Stimulated activated CD4-positive, alpha-beta T cell treated with anti-CD3 and anti-CD28 coated beads, Interleukin-1b, Interleukin-23, amount 100 ng/mL, for 24 hours (primary cell): ENCODE measurements at places on chromosomes 5 and 9.
A peak's percentile ranks its signal among the peaks of the same experiment; 100 is the strongest.

GRCh38 chr5:93343570-93343969, 237.4 kb downstream of the NR2F1-AS1 start:
- no peak for DNase-seq

- peak; percentile 27 for DNase-seq
Measured at GRCh38 chr9:134025606-134026541, 593 bp downstream of the BRD3OS start.

DNA sequence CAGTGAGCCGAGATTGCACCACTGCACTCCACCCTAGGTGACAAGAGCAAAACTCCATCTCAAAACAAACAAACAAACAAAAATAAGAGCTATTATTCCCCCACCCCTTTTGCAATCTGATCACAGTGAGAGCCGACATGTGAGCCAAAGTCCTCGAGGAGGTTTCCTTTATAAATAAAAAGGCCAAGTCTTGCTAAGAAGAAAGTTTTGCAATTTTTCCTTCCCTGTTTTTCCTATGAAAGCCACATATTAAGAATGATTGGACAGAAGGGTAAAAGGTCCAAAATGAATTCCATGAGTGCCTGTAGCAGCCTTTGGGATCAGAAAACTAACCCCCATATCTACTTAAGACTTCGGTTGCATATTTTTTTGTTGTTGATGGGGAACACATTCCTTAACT, 179.7 kb downstream of the TSSK1B start:
- no peak for DNase-seq

DNA sequence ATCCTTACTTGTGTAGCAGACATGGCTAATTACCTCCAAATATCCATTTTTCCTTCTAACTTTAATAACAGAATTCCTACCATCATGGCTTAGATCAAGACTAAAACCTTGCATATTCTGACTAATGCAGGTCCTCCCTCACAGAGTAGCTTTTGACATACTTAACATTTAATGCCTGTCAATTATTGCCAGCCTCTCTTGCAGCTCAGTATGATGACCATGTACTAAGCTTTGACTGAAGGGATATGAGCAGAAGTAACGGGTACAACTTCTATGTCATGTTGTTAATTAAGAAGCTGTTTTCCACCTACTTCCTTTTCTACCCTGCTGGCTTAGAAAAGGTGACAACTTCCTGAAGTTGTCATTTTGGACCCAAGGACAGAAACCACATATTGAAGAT, 533.4 kb downstream of the PSAT1 start:
- DNase-seq: no peak

- no peak for DNase-seq
Measured at GRCh38 chr5:84303315-84303714, 81.4 kb downstream of the EDIL3 start.

- DNase-seq: no peak
Measured at GRCh38 chr5:52523701-52524100, 264.0 kb upstream of the ITGA1 start.

DNA sequence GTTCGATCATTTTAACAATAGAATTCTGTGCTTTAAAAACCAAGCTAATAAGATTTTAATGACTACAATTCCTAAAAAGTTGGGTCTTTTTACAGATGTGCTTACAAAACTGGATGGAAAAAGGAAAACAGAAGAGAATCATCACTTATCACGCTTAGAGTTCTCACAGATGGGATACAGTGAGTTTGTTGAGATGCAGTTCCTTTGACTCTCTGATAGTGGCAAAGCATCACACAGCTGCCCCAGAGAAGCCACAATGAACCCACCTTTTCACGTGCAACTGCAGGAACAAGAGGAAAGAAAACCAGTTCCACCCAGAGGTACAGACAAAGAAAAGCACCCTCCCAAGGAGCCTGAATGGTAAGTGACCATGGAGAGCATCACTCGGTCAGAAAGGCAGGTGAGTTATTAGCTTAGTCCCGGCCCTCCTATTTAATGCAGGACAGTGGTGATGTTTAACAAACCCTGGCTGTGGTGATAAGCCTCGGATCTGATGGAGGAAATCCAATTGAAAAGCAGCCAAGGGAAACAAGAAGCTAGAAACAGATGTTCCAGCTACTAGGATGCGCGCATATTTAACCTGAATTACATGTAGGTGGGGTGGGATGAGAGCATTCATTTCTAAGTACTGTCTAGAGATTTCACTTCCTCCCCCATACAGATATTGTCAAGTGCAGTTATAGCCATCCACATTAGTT, 167.7 kb downstream of the TARS1 start:
- DNase-seq: no peak

DNA sequence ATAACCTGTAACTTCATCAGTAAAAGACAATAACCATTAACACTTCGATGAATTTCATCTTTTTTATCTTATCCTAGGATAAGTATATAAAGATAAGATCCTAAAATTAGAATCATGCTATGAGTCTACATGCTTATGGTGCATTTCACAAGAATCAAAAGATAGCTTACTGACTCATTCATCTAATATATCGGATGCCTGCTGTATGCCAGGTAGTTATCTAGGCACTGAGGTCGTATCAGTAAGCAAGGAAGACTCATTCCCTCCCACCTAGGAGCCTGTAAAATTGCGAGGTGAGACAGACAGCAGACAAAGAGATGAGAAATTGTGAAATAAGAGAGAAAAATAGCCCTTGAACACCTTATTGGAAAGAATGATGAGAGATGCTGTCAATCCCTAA, 240.6 kb upstream of the ADAMTSL1 start:
- no peak for DNase-seq

DNA sequence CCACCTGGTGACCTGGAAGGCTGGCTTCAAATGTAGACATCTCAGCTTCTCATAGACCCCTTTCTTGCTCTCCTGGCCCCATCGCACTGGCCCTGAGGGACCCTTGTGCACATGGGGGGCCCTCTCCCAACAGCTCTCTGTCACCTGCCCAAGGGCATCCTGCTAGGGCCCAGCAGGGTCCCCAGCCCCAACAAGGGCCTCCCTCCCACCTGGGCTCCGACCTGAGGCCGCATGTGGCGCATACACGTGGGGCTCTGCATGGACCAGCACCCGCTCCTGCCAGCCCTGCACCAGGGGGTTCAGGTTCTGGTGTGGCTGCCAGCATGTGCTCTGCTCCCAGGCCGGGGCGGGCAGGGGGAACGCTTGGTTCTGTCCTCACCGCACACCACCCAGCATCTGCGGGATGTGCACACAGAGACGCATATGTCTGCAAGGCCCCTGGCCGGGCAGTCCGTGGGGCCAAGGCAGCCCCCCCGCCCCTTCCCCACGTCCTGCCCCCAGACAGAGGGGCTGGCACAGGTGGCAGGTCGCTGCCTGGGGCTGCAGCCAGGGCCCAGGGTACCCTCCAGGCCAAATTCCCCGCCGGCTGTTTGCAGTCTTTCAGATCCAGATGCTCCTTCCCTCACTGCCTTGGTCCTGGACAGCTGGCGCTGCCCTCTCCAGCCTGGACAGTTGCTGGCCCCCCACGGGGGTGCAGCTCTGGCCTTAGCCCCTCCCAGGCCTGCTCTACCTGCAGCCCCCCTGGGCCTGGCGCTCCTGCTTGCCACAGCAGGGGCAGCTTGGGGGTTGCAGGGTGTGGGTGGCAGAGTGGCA, 17.9 kb upstream of the NRARP start:
- DNase-seq: no peak

GRCh38 chr5:95281226-95281625, 3.7 kb downstream of the MCTP1 start:
- DNase-seq: no peak

DNA sequence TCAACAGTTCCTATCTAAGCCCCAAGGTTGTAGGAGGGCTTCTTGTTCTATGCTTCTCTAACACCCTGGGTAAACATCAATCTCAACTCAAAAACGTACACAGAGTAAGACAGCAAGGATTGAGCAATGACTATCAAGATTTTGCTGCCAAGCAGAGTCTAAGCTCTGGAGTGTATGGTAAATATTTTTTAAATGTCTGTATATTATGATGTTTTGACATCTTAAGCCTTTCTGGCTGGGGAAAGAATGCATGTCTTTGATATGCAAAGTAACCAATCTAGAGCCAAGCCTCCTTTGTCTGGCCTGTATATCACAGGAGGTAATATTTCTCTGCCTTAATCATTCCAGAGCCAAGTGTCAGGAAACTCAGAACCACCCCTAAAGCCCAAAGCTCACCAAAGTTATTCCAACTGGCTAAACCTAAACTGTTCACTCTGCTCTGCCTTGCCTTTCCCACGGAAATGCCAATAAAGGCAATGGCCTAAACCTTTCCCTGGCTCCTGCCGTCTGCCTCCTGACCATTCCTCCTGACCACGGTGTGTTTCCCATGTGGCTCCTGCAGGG, 45.2 kb downstream of the YIPF5 start:
- no peak for DNase-seq

GRCh38 chr9:94805585-94805984, 79.1 kb downstream of the AOPEP start:
- DNase-seq: no peak

GRCh38 chr5:144273232-144274027, 102.8 kb downstream of the KCTD16 start:
- DNase-seq: no peak

GRCh38 chr5:127838661-127839060, 135.5 kb downstream of the CCDC192 start:
- no peak for DNase-seq

- no peak for DNase-seq
Measured at GRCh38 chr9:109473329-109473728, 24.8 kb downstream of the PTPN3 start.

DNA sequence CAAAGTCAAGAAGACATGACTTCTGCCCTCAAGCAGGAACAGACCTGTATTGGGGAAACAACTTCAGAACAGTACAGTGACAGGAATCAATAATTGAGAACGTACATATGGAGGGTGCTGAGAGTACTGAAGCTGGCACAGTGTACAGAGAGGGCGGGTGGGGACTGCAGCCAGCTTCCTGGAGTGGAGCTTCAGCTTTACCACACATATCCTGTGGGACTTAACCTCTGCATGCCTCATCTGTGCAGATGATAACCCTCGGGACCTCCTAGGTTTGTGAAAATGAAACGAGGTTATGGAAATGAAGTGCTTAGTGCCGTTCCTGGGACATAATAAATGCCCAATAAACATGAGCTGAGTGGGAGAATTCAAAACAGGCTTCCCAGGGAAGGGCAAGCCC, 22.1 kb upstream of the RARS1 start:
- no peak for DNase-seq

DNA sequence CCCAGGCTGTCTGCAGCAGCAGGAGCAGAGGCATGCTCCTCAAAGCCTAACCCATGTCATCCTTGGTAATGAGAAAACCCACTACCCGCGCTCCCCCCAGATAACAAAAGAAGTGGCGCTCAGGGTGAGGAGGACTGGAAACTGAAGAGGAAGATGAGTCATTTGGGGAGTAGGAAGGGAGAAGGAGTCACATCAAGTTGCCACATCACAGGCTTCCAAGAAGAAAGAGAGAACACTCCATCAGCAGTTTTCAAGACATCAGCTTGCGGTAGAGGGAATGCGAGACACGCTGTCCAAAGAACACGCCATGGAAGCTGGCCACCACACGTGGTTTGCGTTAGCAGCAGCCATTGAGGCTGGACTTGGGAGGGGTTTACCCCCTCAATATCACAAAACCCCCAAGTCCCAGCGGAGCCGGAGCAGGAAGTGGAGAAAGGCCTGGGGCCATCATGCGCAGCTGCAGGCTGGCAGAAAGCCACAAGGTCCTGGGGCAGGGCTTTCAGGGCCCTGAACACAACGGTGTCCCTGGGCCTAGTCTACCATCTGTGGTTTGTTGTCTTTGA, 41.5 kb downstream of the SH3PXD2B start:
- peak; percentile 2 for DNase-seq

DNA sequence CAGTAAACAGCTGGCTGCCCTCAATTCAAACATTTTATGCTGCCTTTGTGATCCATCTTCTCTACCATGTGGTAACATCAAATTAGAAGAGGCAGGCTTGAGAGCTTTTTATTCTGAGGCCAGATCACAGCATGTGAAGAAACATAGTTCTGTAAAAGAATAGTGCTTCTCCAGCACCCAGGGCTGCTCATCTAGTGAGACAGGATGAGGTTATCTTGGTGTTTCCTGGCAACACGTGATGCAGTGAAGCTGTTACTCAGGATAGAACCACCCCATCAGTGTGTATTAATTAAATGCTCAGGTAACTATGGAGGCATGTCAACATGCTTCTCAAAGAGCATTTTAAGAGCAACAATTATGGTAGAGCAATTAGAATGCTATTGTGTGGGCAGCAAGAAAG, 400.5 kb upstream of the ACO1 start:
- no peak for DNase-seq

DNA sequence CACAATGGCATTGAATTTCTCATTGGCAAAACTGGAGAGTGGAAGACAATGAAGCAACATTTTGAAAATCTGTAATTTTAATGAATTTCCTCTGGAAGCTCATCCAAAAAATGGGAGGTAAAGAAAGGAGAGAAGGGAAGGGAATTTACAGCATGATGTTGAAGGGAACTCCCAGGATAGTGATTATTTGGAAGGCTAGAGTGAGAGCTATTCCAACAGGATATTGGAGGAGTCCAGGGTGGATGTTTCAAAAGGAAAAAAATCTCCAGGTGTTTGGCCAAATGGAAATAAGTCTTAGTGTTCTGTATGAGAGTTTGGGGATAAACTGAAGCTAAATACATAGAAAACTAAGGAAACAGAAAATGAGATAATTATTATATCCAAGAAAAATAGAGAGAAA, 106.2 kb downstream of the IZUMO3 start:
- DNase-seq: no peak

- DNase-seq: no peak
Measured at GRCh38 chr5:39654715-39655114, 229.9 kb upstream of the DAB2 start.

GRCh38 chr9:131823701-131824146, 83.8 kb upstream of the RAPGEF1 start:
- DNase-seq: no peak

GRCh38 chr9:112479221-112479620, 7.4 kb upstream of the KIAA1958 start:
- DNase-seq: no peak

- DNase-seq: no peak
Measured at GRCh38 chr9:115118879-115119218, 892 bp upstream of the TNC start.

- no peak for DNase-seq
Measured at GRCh38 chr9:108654566-108654965, 201.2 kb downstream of the ACTL7B start.

DNA sequence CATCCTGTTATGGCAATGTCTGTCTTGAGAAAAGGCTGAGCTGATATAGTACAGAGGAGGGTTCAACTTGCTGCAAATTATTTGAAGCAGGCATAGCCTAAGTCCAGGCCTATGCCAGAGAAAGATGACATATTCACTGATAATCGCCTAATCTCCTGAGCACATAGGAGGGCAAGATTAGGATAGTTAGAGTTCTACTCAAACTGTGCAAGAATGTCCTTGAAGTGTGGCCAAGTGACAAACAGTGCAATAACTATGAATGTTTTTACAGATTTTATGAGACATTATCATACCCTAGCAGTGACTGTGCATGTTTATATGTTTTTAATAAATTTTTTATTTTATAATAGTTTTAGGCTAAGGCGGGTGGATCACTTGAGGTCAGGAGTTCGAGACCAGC, 96.2 kb downstream of the TSSK1B start:
- no peak for DNase-seq
